Pancreas (tissue), 10 donors: ENCODE measurements at places on chromosomes 12 and 14. TPM values are rescaled to one million over a fixed set of nuclear protein-coding genes. Genes with fewer than 3 reads are reported as not detected.

GRCh38 chr12:98416845-98417244, 98.5 kb upstream of the TMPO start:
- no peaks in the 10 kb centered on the region for H3K4me1 ChIP-seq
- H3K27me3 ChIP-seq, result no peaks in the 10 kb centered on the region
- DNase-seq, result no peak

- no peak overlapping the region for H3K4me3 ChIP-seq
- H3K4me1 ChIP-seq, result no peaks in the 10 kb centered on the region
- H3K36me3 ChIP-seq, result no peaks in the 10 kb centered on the region
- H3K27me3 ChIP-seq, result no peaks in the 10 kb centered on the region
- no peak overlapping the region for H3K27ac ChIP-seq
Observed at GRCh38 chr12:5184186-5184585, 140.5 kb downstream of the KCNA5 start.

GRCh38 chr14:73945159-73945670, 4.7 kb downstream of the FAM161B start:
- H3K27me3 ChIP-seq, result no peaks in the 10 kb centered on the region
- H3K36me3 ChIP-seq, result no peaks in the 10 kb centered on the region
- H3K4me1 ChIP-seq, result peaks cover 11% of the 10 kb centered on the region
- H3K4me3 ChIP-seq, result no peak overlapping the region

TSPAN11 gene
- total RNA-seq, result 0.23 TPM

BMAL2 gene
- total RNA-seq, result 0.94 TPM

GRCh38 chr12:60752589-60752988, 1156.8 kb downstream of the SLC16A7 start:
- no peak overlapping the region for H3K4me3 ChIP-seq
- DNase-seq, result no peak
- H3K36me3 ChIP-seq, result no peaks in the 10 kb centered on the region
- no peaks in the 10 kb centered on the region for H3K4me1 ChIP-seq
- no peaks in the 10 kb centered on the region for H3K27me3 ChIP-seq

GRCh38 chr12:109432842-109433304, 44.2 kb downstream of the KCTD10 start:
- no peaks in the 10 kb centered on the region for H3K36me3 ChIP-seq
- DNase-seq, result peak; percentile 69
- H3K27me3 ChIP-seq, result no peaks in the 10 kb centered on the region

TEAD4 gene
- total RNA-seq, result 28.6 TPM

- no peaks in the 10 kb centered on the region for H3K4me1 ChIP-seq
- H3K36me3 ChIP-seq, result no peaks in the 10 kb centered on the region
- H3K27ac ChIP-seq, result no peak overlapping the region
Observed at GRCh38 chr12:124217508-124218242, 77.2 kb upstream of the RFLNA start.

DNA sequence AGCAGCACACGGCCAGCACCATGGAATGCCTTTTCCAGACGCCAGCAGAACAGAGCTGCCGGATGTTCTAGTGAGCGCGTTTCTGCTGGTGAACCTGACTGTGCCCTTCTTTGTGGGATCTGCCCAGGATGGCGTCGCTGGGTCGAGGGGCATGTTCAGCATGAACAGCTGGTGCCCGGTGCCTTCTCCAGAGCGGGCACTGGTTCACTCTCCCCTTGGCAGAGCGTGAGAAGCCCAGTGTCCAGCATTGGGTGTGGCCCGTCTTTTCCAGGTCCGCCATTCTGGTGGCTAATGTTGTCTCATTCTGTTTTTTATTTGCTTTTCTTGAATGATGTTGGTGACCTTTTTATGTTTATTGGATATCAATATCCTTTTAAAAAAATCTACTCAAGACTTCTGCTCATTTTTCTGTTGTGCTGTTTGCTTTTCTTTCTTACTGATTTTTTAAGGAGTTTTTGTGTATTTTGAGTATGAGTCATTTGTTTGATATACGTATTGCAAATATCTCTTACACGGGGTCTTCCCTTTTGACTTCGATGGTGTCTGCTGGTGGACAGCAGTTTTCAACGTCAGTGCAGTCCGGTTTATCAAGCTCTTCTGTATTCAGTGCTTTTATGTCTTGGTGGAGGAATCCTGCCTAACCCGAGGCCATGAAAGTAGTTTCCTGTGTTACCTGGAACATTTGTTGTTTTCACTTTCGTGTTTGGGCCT, 74.3 kb downstream of the ADGRD1 start:
- H3K27ac ChIP-seq, result no peak overlapping the region
- no peak overlapping the region for H3K4me3 ChIP-seq
- DNase-seq, result no peak
- no peaks in the 10 kb centered on the region for H3K36me3 ChIP-seq
- no peaks in the 10 kb centered on the region for H3K4me1 ChIP-seq
- no peaks in the 10 kb centered on the region for H3K27me3 ChIP-seq

DNA sequence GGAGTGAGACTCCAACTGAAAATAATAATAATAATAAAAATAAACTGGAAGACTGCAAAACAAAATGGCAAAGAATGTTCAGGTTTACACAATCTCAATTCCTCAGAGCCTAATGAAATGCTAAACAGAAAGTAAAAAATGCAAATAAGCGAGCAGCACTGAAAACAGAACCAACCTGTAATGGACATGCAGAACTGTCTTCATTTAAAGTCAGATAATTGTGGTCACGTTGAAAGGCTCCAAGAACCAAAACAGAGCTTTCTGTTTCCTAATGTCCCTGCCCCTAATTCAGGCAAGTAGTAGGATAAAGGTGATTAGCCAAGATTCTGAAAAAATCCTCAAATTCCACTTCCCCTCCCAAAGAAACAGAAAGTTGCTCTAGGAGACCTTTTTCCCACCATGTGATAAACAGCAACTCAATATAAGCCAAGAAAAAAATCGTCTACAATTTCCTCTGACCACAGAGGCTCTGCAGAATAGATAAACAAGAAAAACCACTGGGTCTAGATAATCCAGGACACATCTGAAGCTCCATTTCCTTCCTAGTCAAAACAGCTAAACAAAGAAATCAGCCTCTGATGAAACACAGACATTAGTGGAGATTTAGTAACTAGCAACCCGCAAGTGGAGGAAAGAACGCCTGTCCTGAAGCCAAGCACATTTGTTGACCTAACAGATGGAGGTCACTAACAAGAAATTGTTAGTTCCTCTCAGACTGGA, 3.0 kb downstream of the MIS18BP1 start:
- no peak overlapping the region for H3K4me3 ChIP-seq
- peak overlapping the region; percentile 10 for H3K27ac ChIP-seq
- H3K4me1 ChIP-seq, result no peaks in the 10 kb centered on the region
- no peak for DNase-seq
- no peaks in the 10 kb centered on the region for H3K36me3 ChIP-seq

ATP6V1D gene
- 39.4 TPM for total RNA-seq

DNA sequence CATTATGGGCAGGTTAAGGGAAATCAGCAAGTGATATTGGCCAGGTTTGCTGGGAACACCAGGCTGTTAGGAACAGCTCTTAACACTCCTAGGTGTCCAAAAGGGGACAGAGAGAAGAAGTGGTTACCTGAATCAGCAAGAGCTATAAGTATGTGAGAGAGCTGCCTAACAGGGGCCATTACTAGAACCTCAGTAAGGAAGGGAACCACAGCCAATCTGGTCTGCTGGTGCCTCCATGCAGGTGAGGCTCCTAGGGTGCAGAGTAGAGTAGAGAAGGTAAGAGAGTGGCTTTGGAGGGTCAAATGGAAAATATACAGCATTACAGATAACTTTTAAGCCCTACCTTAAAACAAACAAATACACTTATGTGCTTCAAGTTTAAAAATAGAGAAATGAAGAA, 36.6 kb upstream of the CCT2 start:
- no peaks in the 10 kb centered on the region for H3K36me3 ChIP-seq
- H3K4me3 ChIP-seq, result no peak overlapping the region
- no peak overlapping the region for H3K27ac ChIP-seq
- DNase-seq, result no peak

TMEM132C gene
- 3.6 TPM for total RNA-seq

DNA sequence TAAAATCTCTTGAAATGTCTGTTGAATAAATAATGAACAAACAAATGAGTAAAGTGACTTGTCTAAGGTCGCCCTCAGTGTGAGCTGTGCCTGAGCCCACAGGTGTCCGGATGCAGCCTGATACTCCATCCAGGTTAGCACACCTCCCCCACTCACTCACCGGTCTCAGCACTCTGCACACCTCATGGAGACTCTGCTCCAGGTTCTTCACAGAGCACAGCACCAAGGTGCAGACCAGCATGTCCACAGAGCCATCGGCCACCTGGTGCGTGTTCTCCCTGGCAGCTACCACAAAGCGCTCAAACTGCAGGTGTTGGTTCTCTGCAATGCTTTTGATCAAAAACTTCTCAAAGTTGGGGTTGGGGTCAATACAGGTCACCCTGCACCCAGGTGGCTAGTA, 4.1 kb upstream of the KRT7 start:
- no peaks in the 10 kb centered on the region for H3K36me3 ChIP-seq
- peaks cover 21% of the 10 kb centered on the region for H3K4me1 ChIP-seq
- DNase-seq, result peak; percentile 3

DNA sequence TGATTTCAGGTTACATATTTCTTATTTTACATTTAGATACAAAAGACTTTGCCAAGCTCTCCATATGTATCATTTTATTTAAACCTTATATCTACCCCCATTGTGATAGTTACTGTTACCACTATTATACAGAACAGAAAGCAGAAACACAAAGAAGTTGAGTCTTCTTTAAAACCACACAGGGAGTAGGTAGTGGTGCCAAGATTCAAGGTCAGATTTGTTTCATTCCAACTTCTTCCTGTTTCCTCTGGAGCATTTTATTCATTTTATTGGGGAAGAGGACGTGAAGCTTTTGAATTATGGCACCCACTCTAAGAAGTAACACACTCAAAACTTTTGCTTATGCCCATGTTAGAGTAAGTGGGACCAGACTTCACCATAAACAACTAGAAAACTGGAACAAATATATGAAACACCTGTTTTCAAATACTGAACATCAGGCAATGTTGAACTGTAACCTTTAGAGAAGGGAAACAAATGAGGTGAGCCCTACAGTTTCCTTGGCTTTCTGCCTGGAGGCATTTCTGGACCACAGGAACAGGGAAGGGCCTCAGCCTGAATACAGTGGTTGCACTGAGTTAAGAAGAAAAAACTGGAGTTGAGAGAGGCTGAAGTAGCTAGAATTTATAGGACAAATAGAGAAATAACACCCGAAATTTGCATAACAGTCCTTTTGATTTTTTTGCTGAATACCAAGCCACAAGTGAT, 160.4 kb upstream of the SSTR1 start:
- no peak overlapping the region for H3K4me3 ChIP-seq
- no peak overlapping the region for H3K27ac ChIP-seq
- H3K36me3 ChIP-seq, result no peaks in the 10 kb centered on the region
- no peaks in the 10 kb centered on the region for H3K27me3 ChIP-seq
- H3K4me1 ChIP-seq, result peaks cover 5% of the 10 kb centered on the region
- DNase-seq, result no peak

- H3K27me3 ChIP-seq, result no peaks in the 10 kb centered on the region
- H3K4me3 ChIP-seq, result no peak overlapping the region
- DNase-seq, result no peak
- H3K27ac ChIP-seq, result no peak overlapping the region
- H3K4me1 ChIP-seq, result no peaks in the 10 kb centered on the region
Observed at GRCh38 chr14:39469094-39469710, 37.0 kb upstream of the FBXO33 start.

GRCh38 chr14:69879175-69880043, at the start of gene SMOC1:
SMOC1 (plus strand) TSS chr14:69879416; CDS start chr14:69879679, 263 bp downstream.
- peak within 1 kb of the TSS; percentile 63 for H3K27ac ChIP-seq
- H3K36me3 ChIP-seq, result no peaks in the 10 kb centered on the region
- H3K4me3 ChIP-seq, result peak within 1 kb of the TSS; percentile 70
- no peaks in the 10 kb centered on the region for H3K27me3 ChIP-seq
- DNase-seq, result peak; percentile 89
